ENCODE measurements at places on chromosomes 12 and 14.

DNA sequence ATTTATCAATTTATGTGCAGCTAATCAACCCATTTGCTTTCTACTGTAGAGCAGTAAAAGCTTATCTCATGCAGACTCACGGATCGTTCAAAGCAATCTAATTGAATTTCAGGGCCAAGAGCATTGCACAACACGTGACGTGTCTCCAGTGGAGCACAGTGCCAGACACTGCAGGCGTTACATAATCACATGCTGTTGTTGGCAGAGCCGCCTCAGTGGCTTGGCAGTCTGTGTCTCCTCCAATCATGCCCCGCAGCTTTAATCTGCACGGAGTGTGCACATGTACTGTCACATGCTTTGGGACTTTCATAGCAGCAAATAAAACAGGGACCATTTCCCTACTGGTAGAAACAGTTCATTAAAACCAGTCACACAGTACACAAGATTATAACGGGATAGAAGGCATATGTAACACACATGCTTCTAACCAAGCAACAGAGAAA, 309.3 kb downstream of the ITPR2 start:
- peak; percentile 69 for DNase-seq

GRCh38 chr14:28761438-28762291, 4.9 kb upstream of the FOXG1 start:
- DNase-seq = no peak

- peak; percentile 27 for DNase-seq
Observed at GRCh38 chr12:46825591-46826414, at the start of gene SLC38A4. TSS of gene SLC38A4 (minus strand) at chr12:46825997. CDS start at chr12:46793071, 32,926 bp downstream.

DNA sequence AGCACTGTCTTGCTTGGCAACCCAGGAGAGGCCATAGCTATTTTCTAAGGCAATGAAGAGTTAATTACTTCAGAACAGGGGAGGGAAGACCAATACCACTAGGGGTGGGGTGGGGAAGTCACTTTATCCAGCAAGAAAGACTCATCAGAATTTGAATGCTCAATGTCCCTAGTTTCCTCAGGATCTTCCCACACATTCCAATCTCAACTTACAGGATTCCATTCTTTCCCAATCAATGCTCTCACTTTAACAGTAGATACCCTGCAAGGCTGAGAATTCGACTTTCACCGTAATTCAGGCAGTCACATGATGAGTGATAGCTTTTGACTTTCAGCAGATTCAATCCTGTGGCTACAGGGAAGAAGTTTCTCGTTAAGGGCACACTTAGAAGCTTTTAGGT, 526.6 kb upstream of the SEL1L start:
- no peak for DNase-seq

DNA sequence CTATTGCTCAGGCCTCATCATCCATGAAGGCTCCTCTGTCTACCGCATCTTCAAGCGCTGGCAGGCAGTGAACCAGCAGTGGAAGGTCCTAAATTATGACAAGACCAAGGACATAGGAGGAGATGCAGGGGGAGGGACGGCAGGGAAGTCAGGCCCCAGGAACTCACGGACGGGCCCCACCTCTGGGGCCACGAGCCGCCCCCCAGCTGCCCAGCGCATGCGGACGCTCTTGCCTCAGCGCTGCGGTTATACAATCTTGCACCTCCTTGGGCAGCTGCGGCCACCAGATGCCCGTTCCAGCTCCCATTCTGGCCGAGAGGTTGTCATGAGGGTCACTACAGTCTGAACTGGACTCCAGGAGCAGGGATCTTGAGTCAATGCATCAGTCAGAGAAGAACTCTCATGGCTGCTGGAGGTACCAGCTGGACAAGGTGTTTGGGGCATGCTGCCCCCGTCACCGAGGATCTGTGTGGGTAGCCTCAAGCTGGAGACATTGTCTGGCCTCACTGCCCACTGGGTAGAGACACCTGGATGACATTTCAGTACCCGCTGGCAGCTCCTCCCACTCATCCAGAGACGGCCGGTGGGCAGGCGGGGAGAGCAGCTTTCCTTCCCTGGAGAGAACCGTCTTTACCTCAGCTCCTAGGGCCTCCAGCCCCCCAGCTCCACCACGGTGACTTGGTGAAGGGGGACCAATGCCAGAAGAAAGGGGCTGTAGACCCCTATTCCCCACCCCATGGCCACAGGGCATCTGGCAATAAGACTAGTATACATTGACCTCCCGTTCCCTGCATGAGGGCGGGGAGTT, 3.9 kb downstream of the MARCHF9 start:
- DNase-seq = no peak

GRCh38 chr14:34628681-34629135, 1.2 kb downstream of the SNX6 start:
- no peak for DNase-seq

GRCh38 chr12:131905081-131905629, 10.7 kb downstream of the ULK1 start:
- DNase-seq = no peak

DNA sequence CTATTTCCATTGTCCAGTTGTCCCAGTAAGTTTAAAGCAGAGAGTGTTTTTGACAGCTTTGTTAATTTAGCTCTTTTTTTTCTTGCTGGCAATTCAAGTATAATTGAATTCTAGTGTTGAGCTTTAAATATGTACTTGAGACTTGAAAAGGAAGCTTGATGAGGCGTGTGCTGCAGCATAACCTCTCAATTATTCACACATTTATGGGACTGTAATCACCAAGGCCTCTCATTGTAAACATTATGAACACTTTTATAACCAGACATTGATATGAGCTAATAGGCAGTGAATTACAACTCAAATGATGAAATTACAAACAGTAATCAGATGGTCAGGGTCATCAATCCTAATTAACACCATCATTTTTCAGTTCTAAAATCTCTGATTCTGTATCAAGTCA, 378.0 kb upstream of the DDHD1 start:
- DNase-seq = no peak

DNA sequence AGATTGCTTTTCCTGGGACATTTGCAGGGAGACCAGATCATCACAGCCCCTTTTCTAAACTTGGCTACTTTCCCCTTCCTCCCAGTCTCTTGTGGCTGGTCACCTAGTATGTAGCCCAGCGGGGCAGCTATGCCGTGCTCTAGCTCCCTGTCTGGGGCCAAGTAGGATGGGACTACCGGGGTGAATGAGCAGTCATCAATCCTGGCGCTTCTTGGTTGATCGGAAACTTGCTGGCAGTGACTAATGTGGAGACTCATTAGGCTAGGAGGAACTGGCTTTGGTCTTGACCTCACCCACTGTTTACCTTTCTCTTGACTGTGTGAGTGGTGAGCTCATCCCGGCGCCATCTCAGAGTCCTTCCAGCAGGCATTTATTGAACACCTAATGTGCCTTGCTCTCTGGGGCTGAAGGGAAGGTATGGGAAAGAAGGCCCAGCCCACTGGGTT, 15.9 kb downstream of the PLEKHG3 start:
- DNase-seq = peak; percentile 91

- no peak for DNase-seq
Observed at GRCh38 chr12:117277875-117278274, 83.6 kb downstream of the NOS1 start.

DNA sequence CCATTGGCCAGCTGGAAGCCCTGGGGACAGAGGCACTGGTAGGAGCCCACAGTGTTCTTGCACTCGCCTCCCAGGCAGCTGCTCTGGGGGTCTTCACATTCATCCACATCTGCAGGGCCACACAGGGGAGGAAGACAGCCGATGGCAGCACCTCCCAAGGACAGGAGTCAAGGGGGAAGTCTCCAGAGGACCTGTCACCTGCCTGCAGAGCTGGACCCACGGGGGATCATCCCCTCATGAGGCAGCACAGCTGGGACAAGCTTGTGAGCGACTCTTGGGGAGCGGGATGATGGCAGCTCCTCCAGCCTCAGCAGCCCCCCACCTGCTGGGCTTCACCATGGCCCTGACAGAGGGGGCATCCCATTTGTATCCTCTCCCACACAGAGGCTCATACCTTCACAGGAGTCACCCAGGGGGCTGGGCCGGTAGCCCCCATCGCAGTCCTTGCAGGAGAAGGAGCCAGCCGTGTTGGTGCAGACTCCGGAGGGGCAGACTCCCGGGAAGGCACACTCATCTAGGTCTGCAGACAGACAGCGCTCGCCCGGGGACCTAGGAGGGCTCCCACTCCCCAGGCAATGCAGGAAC, 15.4 kb downstream of the ISCA2 start:
- no peak for DNase-seq

DNA sequence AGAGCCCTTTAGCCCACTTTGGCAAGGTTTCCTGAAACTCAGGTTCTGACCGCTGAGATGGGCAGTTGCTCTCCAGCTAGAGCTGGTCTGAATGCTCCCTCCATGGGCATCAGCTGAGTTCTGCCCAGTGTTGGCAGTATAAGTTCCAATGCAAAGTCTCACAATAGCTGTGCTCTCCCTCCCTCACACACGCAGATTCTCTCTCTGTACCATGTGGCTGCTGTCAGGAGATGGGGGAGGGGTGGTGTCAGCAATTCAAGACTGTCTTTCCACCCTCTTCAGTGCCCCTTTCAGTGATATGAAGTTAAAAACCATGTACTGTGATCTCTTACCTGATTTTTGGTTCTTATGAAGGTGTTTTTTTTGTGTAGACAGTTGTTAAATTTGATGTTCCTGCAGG, 164.3 kb upstream of the PLEKHA5 start:
- no peak for DNase-seq

- DNase-seq = no peak
Observed at GRCh38 chr12:8639936-8640335, 22.7 kb downstream of the MFAP5 start.

- no peak for DNase-seq
Observed at GRCh38 chr12:61291647-61292046, 968.6 kb upstream of the USP15 start.

DNA sequence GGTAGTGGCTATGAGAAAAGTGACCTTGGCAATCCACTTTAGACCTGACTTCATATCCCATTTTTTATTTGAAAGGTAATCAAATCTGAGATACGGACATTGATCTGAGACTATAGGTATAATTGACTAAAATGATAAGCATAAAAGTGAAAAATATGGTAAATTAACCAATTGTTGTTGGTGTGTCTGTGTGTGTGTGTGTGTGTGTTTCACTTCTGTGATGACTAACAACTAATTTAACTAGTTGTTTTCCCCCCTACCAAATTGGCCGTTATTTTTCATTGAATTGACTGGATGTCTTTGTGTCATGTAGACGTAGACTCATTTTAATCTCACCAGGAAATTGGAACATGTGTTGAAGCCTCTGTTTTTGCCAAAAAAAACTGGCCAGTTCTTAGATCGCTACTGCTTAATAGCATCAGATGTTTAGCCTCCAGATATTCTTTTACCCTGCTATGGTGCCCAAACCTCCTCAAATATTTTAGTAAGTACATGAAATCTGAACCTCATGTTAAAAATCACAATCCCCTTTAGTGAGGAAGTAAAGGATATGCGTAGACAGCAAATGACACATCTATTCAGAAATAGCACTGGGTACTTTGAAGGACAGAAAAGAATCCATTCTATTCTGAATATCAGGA, 395.0 kb downstream of the EGLN3 start:
- DNase-seq = no peak

DNA sequence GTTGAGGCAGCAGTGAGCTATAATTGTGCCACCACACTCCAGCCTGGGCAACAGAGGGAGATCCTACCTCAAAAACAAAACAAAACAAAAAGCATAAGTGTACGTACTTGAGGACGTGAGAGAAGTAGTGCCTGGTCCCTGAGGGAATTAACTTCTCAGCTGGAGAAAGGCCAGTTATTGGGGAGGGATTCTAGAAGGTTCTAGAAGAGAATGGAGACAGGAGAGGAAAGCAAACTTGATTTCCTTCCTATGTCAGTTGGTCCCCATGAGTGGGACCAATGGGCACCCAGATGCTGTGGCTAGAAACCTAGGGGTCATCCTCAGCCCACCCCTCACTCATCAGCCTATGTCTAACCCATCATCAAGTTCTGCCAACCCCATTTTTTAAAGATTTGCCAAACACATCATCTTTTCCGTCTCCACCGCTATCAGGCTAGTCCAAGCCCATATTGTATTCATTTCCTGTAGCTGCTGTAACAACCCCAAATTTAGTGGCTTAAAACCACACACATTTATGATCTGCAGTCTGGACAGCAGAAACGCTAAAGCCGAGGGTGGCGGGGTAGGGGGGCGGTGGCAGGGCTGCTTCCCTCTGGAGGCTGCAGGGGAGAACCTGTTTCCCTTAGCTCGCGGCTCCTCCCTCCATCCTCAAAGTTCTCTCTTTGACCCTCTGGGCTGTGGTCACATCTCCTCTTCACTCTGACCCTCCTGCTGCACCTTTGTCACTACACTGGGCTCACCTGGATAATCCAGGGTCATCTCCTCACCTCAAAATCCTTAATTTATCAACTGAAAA, 7.2 kb upstream of the RBM19 start:
- DNase-seq = no peak

- DNase-seq = no peak
Observed at GRCh38 chr12:122795807-122796206, 21.4 kb downstream of the CCDC62 start.

DNA sequence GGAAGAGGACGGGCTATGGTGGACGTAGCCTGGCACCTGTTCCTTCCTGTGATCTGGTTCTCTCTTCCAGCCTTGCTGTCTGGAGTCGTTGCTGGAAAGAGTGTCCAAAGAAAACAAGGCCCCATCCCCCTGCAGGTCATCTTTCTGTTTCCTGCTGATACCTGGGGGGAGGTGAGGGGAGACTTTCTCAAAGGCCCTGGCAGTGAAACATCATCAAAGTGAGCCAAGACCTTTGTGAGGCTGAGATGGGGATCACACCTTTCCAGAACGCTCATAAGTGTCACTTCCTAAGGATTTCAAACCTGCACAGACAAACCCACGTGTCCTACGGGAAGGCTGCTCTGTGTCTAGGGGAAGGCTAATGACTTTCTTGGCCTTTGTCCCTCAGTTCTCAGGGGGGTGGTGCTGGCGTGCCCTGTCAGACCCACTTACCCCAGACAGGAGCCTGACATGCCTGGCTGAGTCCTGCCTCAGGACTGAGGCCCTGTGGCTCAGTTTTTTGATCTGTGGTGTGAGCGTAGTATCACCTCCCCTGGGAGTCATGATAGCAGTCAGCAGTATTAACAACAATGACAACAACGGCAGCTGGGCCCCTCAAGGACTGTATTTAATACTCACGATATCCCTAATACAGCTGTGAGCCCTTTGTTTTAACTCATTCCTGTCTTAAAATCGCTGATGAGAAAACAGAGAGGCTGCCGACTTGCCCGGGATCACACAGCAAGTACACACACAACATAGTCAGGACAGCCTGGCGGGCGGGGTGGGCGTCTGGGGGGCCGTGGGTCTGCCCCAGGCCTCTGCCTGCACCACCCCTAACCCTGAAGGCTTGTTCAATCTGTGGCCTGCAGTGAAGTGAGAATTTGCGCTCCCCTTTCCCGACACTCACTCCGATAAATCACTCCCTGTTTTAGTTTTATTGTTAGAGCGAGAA, 235.2 kb downstream of the SLC41A2 start:
- no peak for DNase-seq

DNA sequence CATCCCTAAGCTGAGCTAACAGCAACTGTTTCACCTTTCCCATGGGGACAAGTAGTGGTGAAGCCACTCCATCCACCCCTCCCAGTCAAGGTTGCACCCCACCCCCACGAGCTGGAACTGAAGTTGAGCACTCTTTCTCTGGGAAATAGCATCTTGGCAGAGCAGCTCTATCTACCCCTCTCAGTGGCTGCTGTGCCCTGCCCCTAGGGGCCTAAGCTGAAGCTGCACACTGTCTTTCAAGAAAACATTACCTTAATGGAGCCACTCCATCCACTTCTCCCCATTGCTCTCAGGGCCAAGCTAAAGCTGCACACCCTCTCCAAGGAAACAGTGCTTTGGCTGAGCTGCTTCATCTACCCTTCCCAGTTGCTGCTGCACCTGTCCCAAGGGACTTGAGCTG, 170.6 kb upstream of the CCDC196 start:
- DNase-seq = no peak

Data from NCI-H460 (cell line).